ENCODE measurements at places on chromosomes 5 and 9.

DNA sequence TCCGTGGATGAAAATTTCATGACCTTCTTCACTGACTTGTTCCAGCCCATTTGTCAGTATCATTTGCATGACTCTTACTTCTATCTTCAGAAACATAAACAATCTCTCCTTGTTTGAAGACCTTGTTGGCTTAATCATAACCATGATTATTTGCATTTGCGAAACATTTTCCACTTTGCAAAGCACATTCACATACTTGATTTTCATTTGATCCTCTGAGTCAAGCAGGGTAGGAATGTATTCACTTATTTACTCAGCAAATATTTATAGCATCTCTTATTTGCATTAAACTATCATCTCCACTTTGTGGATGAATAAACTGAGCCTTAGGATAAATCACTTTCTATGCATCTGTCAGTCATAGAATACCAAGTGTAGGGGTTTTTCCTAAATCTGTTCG, 343.0 kb upstream of the SGCD start:
- peak; percentile 34 for DNase-seq

DNA sequence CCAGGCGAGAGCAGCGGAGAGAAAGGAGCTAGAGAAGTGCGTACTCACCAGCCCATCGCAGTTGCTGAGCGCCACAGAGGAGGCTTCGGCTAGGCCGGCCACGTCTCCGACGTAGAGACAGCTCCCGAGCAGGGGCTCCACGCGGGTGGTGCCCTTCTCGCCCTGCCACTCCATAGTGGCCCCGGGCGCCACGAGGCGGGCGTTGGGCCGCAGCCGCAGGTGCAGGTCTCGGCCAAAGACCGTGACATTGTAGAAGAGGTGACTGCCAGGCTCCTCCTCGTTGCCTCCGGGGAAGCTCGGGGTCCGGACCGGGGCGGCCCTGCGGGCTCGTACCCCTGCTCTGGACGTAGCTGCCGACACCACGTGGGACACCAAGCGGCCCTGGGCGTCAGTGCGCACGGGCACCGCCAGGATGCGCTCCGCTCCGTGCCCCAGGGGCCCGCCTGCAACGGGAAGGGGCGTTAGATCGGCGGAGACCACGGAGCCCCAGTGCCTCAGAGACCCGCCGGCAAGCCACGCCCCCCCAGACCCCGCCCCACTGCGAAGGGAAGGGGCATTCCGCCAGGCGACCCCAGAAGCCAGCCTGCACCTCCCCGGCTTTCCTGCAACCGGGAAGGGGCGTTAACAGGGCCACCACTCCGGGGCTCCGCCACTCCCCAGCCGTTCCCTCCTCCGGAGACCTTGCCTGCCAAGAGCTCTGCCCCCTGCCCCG, 1.4 kb downstream of the ADAMTS2 start:
- DNase-seq, result peak; percentile 23

GRCh38 chr9:71740199-71740598, 28.1 kb downstream of the CEMIP2 start:
- no peak for DNase-seq

DNA sequence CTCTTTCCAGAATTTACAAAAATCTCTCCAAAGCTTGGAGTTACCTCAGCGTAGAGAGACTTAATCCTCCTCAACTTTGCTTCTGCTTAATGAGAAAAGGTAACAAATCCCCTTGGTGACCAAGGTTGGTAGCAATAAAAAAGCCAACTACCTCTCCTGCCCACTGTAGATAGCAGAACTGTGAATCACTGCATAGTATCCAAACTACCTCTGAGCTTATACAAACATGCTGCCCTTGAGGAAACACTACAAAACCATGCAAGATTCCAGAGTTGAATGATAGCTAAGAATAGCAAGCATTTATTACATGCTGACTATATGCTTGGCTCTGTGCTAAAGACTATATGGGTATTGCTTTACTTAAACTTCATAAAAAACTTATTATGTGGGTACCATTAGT, 2.8 kb upstream of the ADAMTS12 start:
- DNase-seq, result no peak

DNA sequence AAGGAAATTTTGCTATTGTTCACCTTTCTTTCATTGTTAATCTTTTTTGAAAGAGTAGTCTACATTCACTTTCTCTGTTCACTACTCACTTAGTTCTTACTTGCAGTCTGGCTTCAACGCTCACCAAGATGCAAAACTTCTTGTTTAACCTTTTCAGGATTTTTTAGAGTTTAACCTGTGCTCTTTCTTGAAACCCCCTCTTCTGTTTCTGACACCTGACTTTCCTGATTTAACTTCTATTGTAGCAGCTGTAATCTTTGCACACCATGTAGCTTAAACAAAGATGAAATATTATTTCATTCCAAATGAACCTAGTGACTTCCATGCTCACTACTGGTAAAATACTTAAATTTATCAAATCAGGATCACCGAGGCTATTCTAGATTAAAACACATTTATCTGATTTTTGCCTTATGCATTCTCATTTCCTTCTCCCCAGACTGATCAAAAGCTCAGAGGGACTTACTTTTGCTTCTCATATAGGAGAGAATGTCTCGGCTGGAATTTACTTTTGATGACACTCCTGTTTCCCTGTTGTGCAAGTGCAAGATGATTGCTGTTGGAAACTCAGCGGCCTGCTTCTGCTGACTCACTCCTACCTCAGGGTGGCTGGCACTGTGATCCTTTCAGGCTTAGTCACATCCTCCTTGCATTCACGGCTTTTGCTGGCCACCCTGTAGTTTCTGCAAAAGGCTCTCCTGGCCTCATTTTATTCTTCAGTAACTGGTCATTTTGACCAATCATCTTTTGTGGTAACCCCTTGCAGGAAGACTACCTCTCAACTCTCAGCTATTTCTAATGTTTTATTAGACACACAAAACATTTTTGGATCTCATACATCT, 109.3 kb upstream of the IFNE start:
- DNase-seq, result peak; percentile 89

DNA sequence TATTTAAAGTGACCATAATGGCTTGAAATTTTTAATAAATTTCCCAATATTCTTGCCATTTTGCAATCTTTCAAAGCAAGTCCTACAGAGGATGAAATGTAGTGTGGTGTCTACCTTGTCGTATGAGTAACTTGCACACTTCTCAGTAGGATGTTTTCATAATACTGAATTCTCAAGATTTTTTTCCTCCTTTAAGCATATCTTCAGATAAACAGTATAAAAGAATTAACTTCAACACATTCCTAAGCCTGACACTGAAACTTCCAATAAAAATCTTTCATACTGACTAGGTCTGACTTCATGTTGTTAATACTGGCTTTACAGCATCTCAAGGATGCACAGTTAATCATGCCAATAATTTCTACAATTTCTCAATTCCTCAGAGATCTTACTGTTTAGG, 62.0 kb downstream of the DROSHA start:
- DNase-seq, result no peak

DNA sequence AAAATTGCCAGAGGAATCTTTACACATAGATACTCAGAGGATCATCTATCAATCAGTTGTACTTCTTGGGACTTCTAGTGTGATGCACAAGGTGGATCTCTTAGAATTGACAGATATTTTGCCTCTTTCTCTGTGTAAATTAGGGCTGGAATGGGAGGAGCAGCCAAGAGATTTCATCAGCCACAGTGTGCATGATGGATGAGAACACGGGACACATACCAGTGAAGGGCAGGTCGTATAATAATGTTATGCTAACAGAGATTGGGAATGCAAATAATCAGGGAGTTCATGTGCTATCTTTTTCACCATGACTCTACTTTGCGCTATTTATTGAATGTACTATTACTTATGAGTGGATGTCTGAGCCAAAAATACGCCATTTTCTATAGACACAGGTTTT, 43.3 kb upstream of the ISOC1 start:
- no peak for DNase-seq

GRCh38 chr5:84248013-84248412, 136.7 kb downstream of the EDIL3 start:
- no peak for DNase-seq
